Endodermal cell (in vitro differentiated cells): ENCODE measurements at places on chromosomes 11 and 22.

DNA sequence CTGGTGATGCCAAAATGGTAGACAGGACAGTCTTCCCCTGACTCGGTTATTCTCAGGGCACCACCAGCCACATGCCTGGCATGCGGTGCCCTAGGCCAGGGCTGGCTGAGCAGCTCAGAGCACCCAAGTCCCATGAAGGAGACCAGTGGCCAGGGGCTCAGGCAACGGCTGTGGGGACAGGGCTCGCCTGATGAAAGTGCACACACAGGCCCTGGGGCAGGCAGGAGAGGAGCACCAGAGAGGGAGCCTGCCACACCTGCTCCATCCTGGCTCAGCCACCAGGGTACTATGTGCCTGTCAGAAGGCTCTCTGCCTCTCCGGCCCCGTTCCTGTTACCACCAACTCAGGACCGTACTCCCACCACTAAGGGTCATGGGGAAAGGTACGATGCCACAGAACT, 12.1 kb downstream of the ELFN2 start:
- DNase-seq = no peak

- peak; percentile 79 for DNase-seq
These were observed 7.5 kb downstream of the ROBO3 start for GRCh38 chr11:124872741-124873140.

- DNase-seq = no peak
These were observed 2.3 kb downstream of the GATD1 start for GRCh38 chr11:774873-775592.

DNA sequence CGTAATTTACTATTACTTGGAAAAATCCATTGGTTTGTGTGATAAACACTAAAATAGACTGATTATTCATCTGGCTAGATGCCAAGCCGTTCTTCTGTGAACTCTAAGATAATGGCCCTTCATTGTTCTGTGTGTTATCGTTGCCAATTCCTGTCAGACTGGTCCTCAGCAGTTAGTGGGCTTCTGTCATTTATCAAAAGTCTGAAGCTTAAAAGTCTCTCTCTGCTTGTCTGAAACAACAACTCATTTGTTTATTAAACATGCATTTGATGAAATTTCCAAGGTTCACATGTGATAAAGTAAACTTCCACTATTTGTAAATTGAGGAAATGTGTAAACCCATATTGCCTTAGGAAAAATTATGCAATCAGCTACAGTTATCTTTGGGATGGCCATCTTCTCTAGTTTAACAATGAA, 21.1 kb upstream of the RDX start:
- no peak for DNase-seq

- no peak for DNase-seq
These were observed 5.3 kb downstream of the TRIM21 start for GRCh38 chr11:4388221-4388620.

DNA sequence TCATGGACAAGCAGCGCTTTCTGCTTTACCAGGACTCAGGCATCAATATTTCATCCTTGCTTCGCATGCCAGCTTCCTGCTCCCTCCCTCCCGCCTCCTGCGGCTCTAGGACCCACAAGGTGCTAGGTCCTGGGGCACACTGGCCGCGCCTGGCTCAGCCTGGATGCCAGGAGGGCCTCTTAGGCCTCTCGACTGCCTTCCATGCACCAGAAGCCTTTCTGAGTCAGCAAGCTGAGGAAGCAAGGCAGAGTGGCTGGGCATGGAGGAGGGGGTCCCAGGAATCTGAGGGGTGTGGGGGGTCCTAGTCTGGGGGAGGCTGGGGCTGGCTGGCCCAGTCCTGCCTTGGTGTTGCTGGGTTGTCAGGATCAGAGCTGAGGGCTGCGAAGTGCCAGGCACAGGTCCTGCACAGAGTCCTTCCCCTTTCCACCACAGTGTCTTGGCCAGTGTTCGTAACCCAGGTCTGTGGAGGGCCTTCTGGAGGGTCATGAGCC, 61.0 kb upstream of the THY1 start:
- peak; percentile 44 for DNase-seq

- DNase-seq = peak; percentile 77
These were observed 3.7 kb downstream of the ALX4 start for GRCh38 chr11:44306052-44306917.

DNA sequence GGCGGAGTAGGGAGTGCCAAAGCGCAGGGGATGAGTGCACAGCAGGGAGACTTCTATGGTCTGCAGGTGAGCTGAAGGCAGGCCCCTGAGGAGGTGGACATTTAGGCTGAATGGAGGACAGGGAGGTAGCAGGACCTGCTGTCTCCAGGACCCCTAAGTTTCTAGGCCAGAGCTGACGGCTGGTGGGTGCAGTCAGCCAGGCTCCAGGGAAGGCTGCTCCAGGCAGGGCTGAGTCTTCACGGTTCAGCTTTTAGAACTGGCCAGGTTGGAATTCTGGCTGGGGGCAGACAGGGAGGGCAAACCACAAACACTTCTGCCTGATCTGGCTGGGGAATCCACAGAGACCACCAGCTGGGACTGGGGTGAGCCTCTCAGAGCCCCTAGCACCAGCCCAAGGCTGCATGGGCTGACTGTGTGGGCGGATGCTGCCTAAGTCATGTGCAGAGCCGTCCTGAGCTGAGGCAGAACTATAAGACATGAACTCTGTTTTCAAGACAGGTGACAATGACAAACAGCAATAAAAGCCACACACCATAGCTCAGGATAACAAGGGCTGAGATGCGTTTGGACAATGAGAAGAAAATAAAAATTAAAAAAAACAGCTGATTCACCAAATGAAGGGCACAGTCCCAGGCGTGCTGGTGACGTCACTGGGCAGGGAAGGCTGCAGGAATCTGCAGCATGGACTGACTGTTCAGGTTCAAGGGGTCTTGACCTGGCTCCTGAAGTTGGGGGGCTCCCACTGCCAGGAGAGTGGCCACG, 10.4 kb upstream of the MALAT1 start:
- DNase-seq = no peak

- no peak for DNase-seq
These were observed 253.7 kb downstream of the AASDHPPT start for GRCh38 chr11:106331176-106331575.

DNA sequence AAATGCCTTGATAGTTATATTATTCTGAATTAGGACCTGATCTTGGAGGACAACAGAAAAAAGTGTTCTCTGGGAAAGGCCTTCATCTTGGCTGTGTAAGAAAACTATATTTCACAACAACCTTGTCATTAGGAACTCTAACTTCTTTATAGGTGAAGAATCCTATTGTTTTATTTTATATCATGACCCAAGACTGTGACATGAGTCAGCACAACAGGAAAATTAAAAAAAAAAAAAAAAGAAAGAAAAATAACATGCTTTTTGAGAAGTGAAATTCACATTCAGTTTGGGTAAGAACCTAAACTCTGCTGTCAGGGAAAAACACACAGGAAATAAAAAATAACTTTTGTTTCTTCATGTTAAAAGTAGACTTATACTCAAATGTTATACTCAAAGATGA, 11.7 kb upstream of the FOLR2 start:
- no peak for DNase-seq

DNA sequence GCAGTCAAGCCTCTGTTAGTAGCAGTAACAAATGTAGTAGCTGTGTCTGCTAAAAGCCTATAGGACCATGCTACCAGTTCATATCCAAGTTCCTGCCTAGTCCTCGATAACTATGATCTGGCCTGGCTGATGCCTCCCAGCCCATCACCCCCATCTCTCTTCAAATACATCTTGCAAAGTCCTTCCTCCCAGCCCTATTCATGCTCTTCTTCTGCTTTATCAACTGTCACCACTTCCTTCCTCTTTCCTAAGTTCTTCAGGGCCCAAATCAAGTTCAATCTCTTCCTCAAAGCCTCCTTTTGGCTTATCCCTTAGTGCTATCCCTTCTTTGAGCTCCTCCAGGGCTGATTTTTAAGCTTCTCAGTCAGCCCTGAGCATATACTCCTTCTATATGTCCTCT, 150.9 kb upstream of the THY1 start:
- no peak for DNase-seq

DNA sequence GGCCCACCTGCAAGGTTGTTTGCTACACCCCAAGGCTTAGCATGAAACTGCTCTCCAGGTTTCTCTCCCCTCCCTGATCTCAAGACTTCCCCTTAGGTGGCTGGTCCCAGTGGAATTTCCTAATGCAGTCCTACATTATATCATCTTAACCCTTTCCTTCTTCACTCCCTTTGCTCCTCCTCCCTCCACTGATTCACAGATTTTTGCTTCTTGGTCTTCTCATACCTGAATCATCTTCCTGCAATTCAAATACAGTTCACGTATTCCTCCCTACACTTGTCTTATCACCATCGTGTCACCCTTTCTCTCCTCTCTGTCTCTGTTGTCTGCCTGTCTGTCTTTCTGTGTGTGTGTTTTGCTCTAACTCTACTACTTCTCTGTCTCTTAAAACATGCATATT, 17.0 kb downstream of the MMP10 start:
- DNase-seq = no peak

DNA sequence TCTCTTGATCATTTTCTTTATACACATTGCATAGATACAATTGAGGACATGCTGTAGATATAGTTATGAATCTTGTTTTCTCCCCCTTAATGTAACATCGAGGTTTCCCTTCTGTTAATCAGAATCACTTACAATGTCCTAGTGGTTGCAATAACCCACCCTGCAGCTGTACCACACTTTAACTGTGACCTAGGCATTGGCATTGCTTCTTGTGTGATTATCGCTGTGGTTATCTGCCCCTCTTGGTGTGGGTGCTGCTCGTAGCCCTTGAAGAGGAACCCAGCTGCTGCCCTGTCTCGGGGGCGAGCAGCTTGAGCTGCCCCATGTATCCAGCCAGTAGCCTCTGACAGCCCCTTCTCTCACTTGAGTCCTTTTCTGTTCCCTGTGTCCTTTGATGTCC, 1.5 kb downstream of the DGAT2 start:
- DNase-seq = no peak

- no peak for DNase-seq
These were observed 28.2 kb upstream of the P4HA3 start for GRCh38 chr11:74339619-74340018.

DNA sequence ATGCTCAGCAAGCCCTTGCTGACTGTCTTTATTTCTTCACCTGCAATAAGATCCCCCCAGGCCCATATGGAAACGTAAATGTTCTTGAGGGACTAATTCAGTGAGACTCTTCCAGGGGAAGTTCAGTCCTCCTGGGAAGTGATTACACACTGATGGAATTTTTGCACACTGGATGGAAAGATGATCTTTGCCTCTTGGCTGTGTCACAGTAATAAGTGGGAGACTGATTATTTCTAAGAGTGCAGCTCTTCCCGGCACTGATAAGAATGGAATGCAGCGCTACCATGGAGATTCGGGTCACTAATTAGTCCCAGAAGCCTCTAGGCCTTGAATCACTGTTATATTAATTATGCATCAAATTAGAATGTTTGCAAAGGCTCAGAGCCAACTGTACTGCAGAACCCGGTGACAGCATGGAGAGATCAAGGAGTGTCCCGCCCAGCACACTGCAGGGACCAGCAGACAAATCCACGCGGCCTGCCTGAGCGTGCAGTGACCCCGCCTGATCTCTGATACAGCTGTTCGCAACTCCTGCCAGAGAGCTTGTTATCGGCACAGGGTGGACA, 178.3 kb downstream of the SNX19 start:
- DNase-seq = peak; percentile 37

GRCh38 chr11:1682225-1682905, 14.6 kb upstream of the KRTAP5-6 start:
- peak; percentile 27 for DNase-seq

DNA sequence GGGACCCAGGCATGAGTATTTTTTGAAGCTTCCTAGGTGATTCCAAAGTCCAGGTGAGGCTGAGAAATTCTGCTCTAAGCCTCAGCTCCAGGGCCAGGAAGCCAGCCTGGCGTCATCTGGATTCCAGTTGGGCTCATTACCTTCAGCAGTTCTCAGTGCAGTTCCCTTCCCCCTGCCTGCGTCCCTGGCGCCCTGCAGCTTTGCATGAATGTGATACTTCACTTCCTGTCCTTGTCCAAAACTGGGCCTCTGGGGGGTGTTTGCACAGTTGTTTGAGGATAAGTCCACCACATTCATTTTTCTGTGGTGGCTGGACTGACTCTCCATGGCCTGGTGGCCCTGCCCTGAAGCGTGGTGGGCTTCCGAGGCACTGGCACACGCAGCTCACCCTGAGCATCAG, 98.1 kb downstream of the TENM4 start:
- no peak for DNase-seq

- DNase-seq = no peak
These were observed 356.1 kb downstream of the RAB38 start for GRCh38 chr11:87819151-87819550.

GRCh38 chr22:24247564-24248344, 2.9 kb upstream of the GGT5 start:
- DNase-seq = peak; percentile 96

GRCh38 chr11:110601936-110602335, 110.3 kb downstream of the ARHGAP20 start:
- DNase-seq = no peak

DNA sequence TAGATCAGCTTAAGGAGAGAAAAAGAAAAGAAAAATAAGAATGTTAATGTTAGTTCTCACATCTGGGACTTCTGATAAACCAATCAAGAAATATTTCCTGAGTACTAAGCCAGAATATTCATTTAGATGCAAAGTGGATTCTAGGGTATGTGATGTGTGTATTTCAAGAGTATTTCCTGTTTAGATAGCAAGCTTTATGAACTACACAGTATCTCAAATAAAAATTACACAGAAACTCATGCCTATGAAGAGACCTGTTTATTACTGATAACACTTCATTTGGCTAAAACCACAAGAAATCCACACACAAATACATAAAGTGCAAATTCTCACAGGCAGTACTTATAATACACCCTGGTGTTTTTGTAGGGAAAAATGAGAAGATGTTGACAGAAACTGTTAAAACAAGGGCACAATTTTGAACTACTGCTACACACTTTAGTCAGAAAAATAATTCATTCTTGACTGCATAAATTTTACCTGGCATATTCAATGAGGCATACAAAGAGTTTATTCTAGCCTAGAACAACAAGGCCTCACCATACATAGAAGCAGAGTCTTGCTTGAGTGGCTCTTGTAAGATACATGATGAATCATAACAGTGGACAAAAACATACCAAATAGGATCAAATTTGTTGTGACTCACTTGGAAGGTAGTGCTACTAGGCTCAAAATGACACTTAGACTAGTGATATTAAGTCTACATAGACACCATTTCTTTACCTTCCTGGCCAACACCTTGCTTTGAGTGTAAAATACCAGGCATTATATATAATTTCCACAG, 18.8 kb upstream of the P4HA3 start:
- no peak for DNase-seq

GRCh38 chr22:25839755-25840154, 97.8 kb downstream of the MYO18B start:
- no peak for DNase-seq

- peak; percentile 55 for DNase-seq
These were observed 10.9 kb downstream of the PHLDB1 start for GRCh38 chr11:118618115-118618990.
